Transverse colon (tissue), 4 donors: ENCODE measurements at places on chromosomes 5 and 9. TPM values are rescaled to one million over a fixed set of nuclear protein-coding genes. Genes with fewer than 3 reads are reported as not detected.

DNA sequence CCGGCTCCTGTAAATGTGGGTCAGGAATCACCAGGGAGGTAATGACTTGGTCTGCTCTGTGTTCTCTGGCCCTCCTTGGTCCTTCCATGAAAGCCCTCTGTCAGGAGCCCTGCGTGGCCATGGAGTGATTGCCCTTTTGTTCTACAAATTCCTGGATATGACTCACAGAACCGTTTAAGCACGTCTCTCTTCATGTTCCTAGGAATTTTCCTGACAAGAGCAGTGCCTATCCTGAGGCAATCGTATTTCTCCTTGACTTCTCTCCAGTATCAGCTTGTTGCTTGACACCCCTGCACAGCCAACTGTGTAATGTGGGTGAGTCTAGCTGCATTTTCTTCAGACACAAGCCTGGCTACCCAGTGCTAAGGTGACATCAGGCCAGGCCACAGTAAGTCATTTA is 274.3 kb upstream of the ZNF462 start:
- DNase-seq, result no peak

GRCh38 chr9:99773468-99774138 is 48.1 kb upstream of the NR4A3 start:
- DNase-seq, result no peak

- no peak for DNase-seq
Measured at GRCh38 chr5:78717674-78718584, 69.4 kb upstream of the LHFPL2 start.

- no peak for DNase-seq
Measured at GRCh38 chr5:156498226-156498980, 171.4 kb downstream of the SGCD start.

- DNase-seq, result no peak
Measured at GRCh38 chr9:32706725-32707100, 71.2 kb upstream of the TAF1L start.

DNA sequence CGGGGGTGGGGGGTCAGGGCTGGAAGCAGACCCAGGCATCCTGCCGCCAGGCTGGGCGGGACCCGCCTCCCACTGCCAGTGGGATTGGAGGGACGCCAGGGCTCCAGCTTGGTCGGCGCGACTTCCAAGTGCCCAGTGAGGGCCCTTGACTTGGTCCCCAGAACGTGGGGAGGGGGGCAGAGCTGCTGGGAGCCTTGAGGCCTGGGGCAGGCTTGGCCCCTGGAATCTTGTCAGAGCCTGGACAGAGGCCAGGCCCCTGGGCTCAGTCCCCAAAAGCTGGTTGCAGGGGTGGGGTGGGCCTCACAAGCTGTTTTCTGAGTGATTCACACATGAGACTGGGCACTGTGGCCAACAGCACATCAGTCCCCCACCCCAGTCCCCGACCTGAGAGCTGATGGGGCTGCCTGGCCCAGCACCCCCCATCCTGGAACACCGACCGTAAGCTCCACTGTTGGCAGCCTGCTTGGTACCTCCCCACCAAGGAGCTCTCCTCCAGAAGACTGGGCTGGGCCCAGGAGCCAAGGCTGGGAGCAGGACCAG is 526 bp downstream of the CLIC3 start:
- no peak for DNase-seq

DNA sequence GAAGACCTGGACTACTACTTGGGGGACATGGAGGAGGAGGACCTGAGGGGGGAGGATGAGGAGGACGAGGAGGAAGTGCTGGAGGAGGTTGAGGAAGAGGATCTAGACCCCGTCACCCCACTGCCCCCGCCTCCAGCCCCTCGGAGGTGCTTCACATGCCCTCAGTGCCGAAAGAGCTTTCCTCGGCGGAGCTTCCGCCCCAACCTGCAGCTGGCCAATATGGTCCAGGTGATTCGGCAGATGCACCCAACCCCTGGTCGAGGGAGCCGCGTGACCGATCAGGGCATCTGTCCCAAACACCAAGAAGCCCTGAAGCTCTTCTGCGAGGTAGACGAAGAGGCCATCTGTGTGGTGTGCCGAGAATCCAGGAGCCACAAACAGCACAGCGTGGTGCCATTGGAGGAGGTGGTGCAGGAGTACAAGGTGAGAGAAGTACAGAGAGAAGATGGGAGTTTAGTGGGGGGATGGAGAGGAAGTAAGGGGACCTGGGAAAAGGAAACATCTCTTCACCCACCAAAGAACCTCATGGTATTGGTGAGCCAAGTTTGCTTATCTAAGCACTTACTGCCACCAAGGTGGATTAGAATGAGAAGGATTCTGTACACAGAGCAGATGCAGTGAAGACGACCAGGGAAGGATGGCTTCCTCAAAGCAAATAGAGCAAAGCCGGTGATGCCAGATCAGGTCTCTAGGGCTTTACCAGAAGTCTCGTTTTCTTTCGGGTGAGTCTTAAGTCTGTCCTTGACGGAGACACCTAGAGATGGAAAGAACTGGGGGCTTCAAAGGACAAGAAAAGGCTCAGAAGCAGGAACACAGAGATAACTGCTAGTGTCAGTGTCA is 1.5 kb downstream of the TRIM41 start:
- peak; percentile 42 for DNase-seq

DNA sequence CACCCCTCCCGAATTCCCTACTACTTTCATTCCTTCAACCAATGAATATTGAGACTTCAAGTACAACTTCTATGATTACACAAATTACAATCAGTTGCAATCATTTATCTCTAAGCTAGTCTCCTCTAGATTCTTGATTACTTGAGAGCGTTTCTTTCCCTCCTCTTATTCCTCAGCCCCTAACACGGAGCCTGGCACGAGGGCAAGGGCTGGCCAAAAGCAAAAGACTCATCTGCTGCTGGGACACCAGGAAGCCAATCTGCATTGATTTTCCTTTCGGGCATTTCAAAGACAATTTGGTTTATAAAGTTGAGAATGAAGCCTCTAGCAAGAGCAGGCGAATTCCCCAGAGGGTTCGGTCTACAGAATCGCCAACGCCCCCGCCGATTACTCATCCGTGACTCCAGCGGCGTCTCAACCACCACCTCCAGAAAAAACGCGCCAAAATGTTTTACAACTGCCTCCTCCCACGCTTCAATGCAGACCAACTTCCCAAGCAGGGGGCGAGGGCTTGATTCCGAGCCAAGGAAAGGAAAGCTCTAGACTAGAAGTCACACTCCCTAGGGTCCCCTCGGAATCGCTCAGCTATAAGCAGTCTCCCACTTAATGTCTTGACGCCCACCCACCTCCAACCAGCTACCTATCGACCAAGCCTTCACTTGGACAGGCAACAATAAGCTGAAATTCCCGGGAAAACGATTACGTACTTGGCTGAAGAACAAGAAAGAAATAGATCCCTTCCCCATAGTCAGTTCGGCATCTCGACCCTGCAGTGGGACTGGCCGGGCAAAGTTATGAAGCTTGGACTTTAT is 1.5 kb downstream of the PCSK1 start:
- no peak for DNase-seq

DNA sequence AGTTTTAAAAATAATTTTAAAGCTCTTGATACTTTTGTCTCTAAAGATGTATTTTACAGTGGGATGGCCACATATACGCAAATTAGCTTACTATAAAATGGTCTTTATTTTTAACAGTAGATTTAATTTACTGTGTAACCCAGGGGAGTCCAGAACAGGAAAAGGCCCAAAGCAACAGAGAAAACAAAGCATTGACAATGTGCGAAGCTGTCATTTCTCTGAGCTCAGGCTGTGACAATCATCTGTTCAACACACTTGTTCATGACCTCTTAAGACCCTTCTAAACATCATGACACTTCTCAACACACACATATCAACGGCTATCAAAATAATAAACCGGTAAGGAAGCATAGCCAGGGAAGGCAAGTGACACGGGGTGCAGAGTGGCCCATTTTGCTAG is 499.6 kb upstream of the MPDZ start:
- no peak for DNase-seq

DNA sequence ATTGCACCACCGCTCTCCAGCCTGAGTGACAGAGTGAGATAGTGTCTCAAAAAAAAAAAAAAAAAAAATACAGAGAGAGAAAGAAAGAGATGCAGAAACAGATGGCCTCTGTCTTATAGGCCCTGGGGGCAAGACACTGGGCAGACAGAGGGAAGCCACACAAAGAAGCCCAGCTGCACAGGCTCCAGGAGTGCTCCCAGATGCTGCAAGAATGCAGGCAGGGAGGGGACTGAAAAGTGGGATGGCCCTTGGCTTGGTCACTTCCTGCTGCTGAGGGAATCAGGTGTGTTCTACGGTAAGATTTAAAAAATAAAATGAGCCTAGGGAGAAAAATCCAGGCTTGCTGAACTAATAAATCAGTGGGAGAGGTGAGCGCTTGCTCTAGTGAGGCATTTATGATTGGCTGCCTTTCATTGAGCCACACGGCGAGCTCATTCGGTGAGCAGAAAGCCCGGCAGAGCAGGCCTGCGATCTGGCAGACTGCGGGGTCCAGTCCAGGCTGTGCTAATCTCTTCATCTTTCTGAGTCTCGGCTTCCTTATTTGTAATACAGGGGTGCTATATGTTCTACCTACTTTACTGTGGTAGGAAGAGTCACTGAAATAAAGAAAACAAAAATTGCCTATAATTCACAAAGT is 80.6 kb downstream of the RAD23B start:
- no peak for DNase-seq

DNA sequence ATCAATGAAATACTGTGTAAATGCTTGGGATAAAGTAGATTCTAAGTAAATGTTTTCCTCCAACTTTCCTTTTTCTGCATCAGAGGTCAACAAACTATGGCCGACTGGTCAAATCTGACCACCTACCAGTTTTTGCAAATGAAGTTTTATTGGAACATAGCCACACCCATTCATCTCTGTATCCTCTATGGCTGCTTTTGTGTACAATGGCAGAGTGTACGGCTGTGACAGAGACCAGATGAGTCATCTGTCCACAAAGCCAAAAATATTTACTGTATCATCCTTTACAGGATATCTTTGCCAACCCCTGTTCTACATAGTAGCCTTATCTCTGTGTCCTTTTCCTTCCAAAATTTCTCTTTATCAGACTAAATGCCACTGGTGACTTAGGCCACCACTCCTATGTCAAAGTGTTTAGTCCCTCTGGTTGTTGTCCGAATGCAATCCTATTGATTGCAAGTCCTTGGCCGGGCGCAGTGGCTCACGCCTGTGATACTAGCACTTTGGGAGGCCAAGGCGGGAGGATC is 218.4 kb upstream of the KLF4 start:
- DNase-seq, result no peak

DNA sequence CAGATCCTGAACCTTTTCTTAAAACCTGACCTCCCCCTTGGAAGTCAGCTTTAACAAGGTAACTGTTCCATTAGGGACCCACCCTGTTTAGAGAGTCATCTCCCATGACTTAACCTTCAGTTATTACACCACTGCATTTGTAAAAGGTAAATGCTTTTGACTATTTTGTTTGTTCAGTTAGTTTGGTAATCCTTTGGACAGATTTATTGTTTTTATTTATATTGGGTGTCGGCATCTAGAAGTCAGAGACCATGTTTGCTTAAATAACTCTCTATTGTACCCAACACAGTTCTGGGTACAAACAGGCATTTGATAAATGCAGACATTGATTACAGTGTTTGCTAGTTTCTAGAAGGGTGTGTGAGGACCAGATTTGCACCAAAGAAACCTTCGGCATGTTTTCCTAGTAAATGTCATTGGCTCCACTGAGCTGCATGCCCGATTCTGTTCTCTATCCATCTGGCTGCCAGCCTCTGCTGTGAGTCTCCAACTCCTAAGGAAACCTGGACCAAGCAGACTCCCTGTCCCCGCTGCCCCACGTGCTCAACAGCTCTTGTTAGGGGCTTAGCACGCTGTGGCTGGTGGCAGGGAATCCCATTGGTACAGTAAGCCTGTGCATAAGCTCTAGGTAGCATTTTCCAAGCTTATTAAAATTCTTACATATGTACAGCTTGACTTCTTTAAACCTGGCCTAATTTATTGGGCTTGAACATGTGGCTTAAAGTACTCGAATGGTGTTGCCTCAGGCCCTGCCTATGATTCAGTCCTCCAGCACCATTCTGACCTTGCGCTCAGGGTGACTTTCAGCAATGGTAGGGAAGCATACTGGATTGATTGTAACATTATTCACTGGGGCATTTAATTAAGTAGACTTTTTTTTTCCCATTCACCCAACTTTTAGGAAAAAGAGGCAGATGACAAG is 6.6 kb downstream of the PCBD2 start:
- DNase-seq, result no peak

DNA sequence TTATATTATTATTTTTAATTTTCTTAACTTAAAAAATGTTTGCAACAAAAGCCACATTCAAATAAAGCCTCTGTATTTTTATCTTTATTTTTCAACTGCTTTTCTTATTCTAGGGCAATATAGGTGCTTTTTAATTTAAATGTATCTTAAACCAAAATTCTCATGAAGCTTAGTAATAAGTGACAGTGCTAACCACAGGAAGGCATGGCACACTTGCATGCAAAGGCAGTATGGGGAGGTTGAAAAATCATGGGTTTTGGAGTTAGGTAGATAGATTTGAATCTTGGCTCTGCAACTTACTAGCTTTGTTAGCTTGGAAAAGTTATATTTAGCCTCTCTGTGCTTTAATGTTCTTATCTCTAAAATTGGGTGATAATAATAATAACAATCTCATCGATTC is 458.0 kb downstream of the DMAC1 start:
- DNase-seq, result no peak

- no peak for DNase-seq
Measured at GRCh38 chr5:135508496-135509005, 27.2 kb downstream of the NEUROG1 start.

- no peak for DNase-seq
Measured at GRCh38 chr5:179304466-179304865, 40.8 kb downstream of the ADAMTS2 start.

The TLX3 gene
- not detected for total RNA-seq

The PCDHGB2 gene
- total RNA-seq, result 12.7 TPM

The SLC34A1 gene
- total RNA-seq, result 0.55 TPM

The GPR150 gene
- not detected for total RNA-seq

The PCDHGC3 gene
- 17.0 TPM for total RNA-seq
